HepG2 (cell line): ENCODE measurements at places on chromosomes 3 and 15.

- DNase-seq, result peak; percentile 3
Measured at GRCh38 chr3:54533856-54534255, 394.0 kb downstream of the LRTM1 start.

DNA sequence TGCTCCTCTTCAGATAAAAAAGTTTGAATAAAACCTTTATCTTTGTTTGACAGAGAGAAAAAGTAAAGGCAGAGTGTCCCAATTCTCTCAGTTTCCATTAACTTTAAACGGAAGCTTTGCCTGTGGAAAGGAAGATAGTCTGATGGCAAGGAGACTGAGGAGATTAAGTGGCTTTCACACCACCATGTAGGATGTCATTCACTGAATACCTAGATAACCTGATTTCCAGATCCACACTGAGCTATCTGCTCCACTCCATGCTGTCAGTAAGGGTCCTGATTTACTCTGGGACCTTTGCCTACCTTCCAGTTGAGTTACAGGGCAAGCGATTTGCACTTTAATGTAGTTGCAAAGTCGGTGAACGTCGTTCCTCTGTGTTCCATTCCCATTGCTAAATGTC lies 233.4 kb upstream of the TBL1XR1 start:
- no peak for DNase-seq

- peak; percentile 87 for DNase-seq
Measured at GRCh38 chr3:126523745-126524428, at the start of gene CHST13. Gene CHST13, plus strand, starts transcription at chr3:126524155. Its CDS starts 178 bp downstream, at chr3:126524333.

GRCh38 chr3:180018543-180018942 lies 18.2 kb downstream of the PEX5L start:
- no peak for DNase-seq

DNA sequence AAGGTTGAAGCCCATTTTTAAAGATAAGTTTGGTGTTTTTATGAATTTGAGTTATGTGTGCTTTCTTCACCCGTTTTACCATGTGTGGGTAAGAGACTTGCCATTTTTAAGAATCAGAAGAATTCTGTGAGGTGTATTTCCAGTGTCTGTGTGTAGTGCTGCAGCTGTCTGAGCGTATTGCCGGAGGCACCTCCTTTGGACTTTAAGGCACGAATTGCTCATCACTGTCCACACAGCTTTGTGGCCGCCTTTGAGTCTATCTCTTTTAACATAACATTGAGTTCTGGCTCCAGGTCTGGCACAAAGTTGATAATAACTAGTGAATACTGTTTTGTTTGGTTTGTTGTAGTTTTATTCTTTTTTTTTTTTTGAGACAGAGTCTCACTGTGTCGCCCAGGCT lies 25.8 kb downstream of the SCG5 start:
- no peak for DNase-seq

DNA sequence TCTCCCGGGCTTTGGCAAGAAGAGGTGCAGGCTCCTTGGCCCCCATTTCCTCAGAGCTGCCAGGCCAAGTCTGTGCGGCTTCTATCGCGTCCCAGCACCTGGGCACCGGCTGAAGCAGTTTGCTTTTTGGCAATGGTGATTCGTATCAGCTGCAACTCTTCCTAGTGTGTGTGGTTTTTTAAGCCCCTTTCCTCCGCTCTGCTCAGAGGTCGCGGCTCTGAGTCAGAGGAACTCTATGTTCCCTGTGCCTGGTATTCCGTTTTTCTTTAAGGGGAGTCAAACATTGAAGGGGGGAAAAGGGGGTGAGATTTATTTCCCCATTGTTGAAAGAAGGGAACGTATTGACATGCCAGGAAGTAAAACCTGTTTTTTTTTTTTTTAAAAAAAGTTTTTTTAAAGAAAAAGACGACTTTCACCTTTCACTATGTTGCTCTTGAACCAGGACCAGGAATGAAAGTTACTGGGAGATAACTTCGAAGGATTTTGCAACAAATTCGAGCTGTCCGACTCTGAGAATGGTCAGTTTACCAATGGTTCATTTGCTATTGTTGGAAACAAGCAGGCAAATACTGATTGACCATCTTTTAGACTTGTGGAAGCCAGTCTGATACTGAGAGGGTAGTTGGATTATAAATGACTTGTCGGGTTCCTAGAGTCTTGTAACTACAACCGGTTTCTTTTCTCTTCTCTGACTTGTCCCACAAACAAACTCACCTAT lies 1.1 kb downstream of the ARMC8 start:
- DNase-seq, result no peak

GRCh38 chr3:10553591-10554235 lies 48.3 kb upstream of the ATP2B2 start:
- DNase-seq, result no peak
